HCT116 (cell line): ENCODE measurements at places on chromosomes 2 and 18.
A peak's percentile ranks its signal among the peaks of the same experiment; 100 is the strongest.

DNA sequence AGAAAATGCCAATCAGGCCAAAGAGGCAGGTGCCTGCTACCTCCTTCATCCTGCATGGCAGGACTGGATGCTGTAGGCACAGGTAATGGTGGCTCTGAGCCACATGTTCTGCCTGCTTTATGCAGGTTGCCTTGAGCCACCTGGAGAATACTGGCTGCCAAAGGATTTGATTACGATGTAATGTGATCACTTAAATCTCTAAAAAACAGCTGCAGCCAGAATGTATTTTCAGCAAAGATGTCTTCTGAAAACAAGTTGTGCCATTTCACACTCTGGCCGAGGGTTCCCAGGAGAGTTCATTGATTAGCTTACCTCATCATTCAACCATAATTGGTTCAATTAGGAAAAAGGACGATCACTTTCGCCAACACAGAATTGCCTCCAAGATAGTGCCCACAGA lies 17.9 kb upstream of the MSGN1 start:
- DNase-seq = no peak

DNA sequence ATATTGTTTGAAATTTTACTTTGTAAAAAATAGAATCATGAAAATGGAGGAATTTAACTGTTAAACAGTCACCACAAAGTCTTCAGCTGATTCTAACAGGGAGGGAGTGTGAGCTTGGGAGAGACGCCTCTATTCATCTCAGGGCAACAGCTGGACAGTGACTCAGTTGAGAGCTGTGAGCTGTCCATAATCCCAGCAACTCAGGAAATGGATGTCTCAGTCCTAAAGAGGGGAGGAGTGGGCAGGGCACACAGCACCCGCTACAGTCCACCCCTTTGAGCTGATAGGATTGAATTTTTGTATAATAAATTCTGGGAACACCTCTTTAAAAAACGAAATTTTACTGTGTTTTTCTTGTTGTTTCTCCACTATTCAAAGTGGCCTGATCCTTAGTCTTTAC lies 255.1 kb upstream of the THUMPD2 start:
- DNase-seq = no peak

- DNase-seq = no peak
Observed at GRCh38 chr2:203584784-203585183, 49.7 kb upstream of the RAPH1 start.

- DNase-seq = no peak
Observed at GRCh38 chr18:12154361-12154760, 60.7 kb downstream of the ANKRD62 start.

- no peak for DNase-seq
Observed at GRCh38 chr2:197307933-197308521, 2.6 kb downstream of the ANKRD44 start.

DNA sequence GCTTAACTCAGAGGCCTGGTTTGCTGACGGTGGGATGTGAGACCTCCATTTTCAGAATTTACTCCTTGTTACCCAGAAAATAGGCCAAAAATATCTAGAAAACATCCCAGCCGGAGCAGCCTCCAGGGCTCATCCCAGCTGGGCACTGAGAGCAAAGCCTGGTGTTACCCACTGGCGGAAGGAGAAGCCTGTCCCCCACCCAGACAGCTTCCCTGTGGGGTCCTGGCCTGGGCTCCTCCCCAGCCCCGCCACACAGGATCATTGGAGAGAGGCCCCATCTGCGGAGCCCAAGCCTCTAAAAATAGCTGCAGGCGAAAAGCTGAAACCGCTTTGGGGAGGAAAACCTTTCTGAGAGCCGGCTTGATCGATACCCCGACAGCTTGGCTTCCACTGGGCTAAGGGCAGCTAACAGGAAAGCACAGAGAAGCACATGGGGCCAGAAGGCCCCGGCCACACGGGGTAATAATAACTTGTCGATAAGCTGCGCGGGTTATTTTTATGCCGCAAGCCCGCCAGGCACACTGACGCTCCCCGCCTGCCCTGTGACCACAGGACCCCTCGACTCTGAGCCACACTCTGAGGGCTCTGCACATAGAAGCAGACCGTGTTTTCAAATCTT lies 26.9 kb upstream of the FAHD2A start:
- no peak for DNase-seq

GRCh38 chr18:21303895-21304294 lies 61.9 kb downstream of the GREB1L start:
- DNase-seq = peak; percentile 72

DNA sequence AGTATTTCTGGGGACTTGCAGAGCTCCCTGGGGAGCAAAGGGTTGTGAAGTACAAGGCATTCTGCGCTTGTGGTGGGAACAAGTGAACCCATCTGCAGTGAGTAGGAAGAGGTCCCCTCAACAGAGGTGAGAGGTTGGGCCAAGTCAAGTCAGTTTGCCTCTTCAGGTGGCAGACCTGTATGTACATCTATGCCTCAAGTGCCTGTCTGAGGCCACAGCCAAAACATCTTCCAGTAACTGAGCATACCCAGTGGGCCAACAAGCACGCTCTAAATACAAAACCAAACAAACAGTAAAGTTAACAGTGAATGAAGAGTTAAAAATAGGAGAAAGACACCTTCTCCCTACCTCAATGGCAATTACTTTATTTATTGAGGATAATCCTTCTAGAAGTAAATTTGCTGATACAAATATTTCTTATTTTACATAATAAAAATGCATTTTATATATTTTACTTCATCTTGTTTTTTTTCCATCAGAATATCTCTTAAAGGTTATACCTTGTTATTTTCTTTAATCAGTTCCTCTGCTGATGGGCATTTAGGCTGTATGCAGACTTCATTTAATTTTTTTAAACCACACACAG lies 2.5 kb downstream of the GYPC start:
- DNase-seq = no peak

DNA sequence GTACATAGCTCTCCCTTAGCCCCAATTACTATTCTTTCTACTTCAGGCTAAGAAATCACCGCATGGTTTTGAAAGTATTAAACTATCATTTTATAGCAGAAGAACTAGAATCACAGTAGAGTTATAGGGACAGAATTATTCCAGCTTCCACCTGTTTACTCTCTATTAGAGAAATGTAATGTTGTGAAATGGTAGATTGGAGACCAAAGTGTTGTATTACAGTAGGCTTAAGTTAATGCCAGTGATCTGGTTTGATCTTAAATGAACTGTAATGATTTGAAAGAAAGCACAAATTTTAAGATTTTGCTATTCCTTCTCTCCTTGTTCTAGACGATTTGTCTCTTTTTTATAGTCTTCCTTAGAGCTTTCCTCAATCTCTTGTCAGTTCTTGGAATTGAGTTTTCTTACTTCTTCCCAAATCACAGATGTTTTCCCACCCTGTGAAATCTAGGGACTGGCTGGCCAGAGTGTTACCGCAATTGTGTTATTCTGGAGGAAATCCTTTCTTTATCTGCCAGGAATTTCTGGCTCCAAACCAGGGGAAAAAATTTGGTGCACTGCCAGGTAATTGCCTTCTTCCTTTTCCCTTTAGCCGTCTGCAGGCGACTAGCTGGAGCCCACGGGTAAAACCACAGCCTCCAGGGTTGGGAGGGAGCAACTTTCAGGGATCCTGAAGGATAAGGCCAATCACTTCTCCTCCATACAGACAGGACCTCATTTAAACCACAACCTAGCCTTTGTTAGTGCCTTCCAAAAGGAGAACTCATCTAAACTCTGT lies 51.7 kb downstream of the NOP58 start:
- peak; percentile 15 for DNase-seq

- no peak for DNase-seq
Observed at GRCh38 chr2:133484106-133484505, 84.2 kb downstream of the NCKAP5 start.

DNA sequence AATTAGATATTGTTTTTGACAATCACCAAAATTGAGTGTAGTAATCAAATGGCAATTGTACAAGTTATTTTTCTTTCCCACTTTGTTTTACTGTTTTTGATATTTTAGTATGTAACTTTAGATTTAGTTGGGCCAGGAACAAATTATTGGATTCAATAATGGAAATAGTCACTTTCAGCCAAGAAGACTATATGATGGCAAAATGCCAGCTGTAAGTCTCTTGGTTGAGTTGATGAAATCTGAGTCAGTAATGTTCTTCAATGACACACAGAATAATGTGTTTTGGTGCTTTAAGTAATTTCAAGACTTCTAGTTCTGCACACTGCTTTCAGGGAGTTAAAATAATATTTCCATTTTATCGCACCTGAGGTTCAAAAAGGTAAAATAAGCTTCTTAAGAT lies 2022.0 kb upstream of the CELF4 start:
- DNase-seq = no peak

DNA sequence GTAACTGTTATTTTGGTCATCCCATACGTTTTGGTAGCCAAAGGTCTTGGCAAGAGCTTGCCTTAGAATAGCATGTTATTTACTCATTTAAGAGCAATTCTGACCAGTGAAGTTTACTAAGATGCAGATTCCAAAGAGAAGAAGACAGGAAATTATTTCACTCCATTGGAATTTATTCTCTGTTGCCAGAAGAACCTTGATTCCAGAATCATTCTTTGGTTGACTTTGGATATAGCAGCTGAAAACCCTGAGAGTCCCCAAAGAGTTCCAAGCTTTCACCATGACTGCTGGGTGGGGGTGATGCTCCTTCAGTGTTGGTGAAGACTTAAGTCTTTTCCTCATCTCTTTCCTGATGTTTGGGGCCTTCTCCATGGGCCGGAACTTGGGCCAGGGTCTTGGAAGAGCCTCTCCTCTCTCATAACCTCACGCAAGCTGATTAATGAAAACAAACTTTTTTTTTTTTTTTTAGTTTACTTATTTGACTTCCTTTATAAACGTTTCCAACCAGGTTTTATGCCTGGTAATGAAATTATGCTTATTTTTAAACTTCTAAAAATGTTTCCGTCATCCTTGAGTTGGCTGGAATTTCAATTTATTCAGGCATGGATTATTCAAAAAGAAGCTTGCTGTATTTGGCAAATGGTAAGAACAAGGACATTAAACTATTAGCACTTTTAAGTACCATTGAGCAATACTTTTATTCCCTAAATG lies 192.0 kb downstream of the MTX2 start:
- DNase-seq = no peak

- DNase-seq = no peak
Observed at GRCh38 chr18:48608581-48608980, 69.8 kb downstream of the CTIF start.

DNA sequence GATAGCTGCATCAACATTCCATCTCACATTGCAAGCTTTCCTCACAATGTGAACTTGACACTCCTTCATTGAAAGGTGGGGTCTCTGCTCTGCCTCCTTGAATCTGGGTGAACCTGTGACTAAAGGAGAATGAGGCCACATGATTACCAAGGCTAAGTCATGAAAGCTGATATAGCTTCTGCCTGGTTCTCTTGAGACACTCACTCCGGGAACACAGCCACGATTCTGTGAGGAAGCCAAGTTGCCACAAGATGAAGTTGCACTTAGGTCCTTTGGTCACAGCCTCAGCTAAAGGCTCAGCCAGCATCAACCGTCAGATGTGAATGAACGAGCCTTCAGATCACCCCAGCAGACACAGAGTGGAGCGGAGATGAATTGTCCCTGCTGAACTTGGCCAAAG lies 94.7 kb upstream of the FAM136A start:
- DNase-seq = no peak

GRCh38 chr18:51029378-51029693 lies 677 bp upstream of the SMAD4 start:
- DNase-seq = no peak

DNA sequence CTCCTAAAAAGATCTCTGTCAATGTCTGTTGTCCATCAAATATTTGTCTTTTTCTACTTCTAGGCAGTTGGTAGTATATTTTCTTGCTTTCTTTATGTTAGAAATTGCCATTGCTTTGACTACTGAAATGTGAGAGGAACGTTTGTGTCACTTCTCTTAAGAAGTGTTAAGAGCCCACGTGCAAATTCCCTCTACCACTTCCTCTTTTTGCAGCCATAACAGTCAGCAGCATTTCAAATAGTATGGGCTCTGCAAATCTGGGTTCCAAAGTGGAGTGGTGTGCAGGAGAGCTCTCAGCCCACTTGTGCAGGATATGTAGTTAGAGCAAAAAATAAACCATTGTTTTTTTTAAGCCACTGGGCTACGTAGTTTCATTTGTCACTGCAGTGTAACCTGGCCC lies 314.0 kb downstream of the MEIS1 start:
- no peak for DNase-seq

GRCh38 chr2:25295621-25296020 lies 46.1 kb downstream of the DNMT3A start:
- no peak for DNase-seq

- DNase-seq = no peak
Observed at GRCh38 chr2:67626656-67627055, 229.5 kb downstream of the ETAA1 start.

GRCh38 chr18:12410081-12410481 lies 2.4 kb downstream of the PRELID3A start:
- DNase-seq = no peak
